Stimulated activated CD4-positive, alpha-beta T cell treated with anti-CD3 and anti-CD28 coated beads, Interleukin-15, amount 100 ng/mL, for 48 hours (primary cell): ENCODE measurements at places on chromosomes 6 and 20.

GRCh38 chr6:105121981-105122380 is 57.8 kb downstream of the POPDC3 start:
- no peak for DNase-seq

DNA sequence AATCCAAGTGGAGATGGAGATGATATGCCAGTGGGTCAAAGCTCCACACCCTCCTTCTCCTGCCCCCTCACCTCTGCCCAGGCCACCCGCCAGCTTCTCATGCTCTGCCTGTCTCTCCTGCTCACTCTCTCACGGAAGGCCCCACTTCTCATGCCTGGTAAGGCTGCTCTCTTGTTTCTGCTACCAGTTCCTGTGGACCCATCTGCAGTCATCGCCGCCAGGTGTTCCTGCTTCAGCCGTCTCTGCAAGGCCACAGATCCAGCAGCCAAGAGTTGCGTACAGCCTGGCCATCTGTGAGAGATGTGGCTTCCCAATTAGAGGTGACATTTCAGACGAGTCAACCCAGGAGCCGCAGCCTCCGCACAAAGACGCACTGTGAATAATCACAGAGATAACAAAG is 40.8 kb upstream of the NXT1 start:
- DNase-seq, result no peak

GRCh38 chr20:45433316-45433715 is 17.4 kb downstream of the PIGT start:
- no peak for DNase-seq

DNA sequence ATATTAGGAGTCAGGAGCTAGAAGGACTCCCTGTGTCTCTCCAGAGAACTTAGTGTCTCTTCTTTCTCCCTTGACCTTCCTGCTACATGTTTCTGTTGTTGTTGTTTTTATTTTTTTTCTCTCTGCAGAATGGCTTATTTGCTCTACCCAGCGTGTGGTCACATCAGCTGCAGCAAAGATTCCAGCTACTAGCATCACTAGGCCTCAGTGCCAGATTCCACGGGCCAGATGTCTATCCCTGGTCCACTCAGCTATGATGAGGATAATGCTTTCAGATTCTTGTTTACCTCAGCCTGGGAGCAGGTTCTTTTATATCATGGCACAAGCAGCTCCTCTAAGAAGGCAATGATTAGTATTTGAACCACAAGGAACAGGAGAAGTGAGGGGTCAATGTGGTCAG is 110.0 kb downstream of the PLCB1 start:
- no peak for DNase-seq

DNA sequence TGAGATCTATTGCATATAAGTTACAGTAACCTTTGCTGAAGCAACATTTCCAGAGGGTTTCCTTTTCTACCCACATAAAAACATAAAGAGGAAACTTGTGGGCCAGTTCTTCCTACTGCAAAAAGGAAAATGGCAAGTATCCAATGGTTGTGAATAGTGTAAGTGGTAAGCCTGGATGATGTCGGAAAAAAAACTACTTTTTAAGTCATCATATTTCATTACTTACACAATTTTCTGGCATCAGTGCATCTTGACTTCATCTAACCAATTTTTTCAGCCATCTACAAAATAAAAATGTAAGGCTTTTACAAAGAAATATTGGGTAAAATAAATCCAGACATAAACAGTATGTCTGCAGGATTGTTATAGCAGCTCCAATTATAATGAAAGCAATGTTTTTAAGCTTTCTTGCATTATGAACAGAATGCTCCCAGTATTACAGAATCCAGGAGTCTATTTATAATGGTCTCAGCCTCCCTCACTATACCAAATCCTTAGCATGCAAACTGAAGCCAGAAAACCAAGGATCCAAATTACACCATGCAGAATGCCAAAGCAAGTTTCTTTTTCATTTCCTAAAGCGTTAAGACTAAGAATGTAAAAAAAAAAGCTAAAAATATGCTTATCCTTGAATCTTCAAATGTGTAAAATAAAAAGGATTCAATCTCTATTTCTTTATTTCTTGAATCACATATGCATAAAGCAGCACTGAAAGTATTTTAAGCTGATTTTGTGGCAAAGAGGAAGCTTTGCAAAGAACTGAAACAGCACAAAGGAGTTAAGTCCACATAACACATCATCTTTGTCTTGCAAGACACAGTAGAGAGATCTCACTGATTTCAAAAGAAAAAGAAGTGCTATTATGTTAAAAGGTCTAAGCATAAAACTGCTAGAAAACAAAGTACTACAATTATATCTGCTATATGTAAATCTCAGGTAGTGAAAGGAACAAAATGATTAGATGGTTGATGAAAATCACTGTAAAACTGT is 126.8 kb upstream of the HMGCLL1 start:
- DNase-seq, result no peak

DNA sequence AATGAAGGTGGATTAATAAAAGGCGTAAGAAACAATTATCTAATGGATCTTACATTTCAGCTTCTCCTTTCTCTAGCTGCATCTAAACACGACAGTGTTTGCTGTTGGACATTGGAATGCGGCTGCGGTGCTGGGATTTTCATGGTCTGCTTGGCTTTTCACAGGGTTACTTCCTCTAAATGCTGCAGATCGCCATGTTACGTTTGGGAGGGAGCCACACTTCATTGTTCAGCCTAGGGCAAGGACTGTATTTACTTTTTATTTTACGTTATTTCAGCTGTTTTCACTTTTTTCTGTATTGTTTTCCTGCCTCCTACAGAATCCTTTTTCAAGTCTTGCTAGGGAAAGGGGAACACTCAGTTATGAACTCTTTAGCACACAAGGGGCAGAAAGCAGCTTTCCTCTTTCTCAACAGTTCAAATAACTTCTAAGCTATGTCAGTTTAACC is 97.9 kb upstream of the MTHFD1L start:
- DNase-seq, result no peak

- no peak for DNase-seq
Observed at GRCh38 chr6:53898026-53898795, 103.4 kb downstream of the LRRC1 start.

DNA sequence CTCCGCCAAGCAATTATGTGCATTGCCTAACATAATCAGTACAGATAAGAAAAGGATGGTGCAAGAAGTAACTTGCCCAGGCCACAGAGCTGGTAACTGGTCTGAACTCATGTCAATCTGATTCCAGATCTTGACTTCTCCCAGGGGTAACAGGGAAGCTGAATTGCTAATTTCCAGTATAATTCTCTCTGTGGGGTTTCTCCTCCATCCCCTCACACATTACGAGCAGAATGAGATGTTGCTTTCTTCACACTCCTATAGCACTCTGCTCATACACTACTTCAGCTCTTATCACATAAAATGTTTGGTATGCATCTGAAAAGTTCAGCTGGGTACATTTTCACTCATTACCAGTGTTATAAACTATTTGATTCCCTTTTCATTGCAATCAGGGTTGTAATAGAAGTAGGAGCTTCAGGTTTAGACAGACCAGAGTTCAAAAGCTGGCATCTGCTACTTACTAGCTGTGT is 24.0 kb upstream of the LRRC1 start:
- no peak for DNase-seq

- no peak for DNase-seq
Observed at GRCh38 chr20:47993035-47993755, 207.9 kb upstream of the SULF2 start.

- DNase-seq, result no peak
Observed at GRCh38 chr20:10316582-10316981, 98.0 kb downstream of the SNAP25 start.

DNA sequence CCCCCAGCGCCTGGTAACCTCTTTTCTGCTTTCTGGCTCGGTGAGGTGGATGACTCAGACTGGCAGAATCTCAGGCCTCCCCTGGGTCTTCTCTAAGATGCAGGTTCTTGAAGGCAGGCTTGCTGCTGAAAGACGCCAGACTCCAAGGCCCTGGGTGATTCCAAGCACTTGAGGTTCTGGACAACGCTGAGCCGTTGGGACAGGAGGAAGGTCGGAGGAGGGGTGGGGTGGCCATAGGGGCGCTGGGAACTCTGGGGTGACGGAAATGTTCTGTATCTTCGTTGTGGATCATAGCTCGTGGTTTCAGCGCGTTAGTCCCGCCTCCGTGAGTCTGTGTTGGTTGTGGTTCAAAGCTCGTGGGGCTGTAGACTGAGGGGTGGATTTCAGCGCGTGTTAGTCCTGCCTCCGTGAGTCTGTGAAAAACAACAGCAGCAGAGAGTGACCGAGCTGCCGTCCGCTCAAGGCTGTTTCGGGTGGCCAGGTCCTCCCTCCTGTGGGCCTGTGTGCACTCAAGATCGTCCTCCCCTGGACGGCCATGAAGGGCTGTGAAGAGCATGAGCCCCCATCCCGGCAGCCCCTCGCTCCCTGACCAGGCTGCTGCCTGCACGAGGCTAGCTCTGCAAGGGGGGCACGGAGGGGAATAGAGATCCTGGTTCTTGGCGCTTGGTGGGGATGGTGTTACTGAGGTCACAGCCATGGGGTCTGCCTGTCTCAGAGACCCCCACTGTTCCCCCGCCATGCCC is 7.7 kb downstream of the NTSR1 start:
- peak; percentile 11 for DNase-seq

DNA sequence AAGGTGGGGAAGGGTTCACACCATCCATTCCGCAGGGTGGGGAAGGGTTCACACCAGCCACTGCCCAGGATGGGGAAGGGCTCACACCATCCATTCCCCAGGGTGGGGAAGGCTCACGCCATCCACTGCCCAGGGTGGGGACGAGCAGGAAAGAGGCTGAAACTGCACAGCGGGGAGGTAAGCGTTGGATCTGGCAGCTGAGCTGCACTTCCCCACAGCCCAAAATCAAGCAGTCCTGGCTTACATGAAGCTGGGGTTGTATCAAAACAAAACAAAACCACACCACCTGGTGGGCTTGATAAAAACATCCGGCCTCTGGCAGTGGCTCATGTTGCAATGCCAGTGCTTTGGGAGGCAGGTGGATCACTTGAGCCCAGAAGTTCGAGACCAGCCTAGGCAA is 268.5 kb downstream of the TAF4 start:
- DNase-seq, result no peak

DNA sequence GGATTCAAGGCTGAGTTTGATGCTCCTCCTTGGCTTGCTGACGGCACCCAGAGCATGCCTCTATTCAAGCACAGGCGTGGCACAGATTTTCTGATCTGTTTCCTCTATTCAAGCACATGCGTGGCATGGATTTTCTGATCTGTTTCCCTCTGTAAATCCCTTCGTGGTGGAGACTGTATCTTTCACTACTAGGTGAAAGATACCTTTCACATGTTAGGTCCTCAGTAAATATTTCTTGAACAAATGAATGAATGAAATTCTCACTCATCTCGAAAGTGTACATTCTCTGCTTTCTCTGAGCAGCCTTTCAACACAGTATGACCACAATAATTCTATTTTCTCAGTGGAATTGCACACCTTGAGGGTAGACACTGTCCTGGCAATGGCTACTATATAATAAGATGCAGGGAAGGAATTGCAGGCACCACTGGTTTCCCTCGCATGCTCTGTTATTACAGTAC is 72.6 kb upstream of the F13A1 start:
- DNase-seq, result no peak

- no peak for DNase-seq
Observed at GRCh38 chr6:112253498-112253840, 898 bp downstream of the LAMA4 start.

- DNase-seq, result no peak
Observed at GRCh38 chr20:64110411-64111068, 3.2 kb upstream of the NPBWR2 start.

DNA sequence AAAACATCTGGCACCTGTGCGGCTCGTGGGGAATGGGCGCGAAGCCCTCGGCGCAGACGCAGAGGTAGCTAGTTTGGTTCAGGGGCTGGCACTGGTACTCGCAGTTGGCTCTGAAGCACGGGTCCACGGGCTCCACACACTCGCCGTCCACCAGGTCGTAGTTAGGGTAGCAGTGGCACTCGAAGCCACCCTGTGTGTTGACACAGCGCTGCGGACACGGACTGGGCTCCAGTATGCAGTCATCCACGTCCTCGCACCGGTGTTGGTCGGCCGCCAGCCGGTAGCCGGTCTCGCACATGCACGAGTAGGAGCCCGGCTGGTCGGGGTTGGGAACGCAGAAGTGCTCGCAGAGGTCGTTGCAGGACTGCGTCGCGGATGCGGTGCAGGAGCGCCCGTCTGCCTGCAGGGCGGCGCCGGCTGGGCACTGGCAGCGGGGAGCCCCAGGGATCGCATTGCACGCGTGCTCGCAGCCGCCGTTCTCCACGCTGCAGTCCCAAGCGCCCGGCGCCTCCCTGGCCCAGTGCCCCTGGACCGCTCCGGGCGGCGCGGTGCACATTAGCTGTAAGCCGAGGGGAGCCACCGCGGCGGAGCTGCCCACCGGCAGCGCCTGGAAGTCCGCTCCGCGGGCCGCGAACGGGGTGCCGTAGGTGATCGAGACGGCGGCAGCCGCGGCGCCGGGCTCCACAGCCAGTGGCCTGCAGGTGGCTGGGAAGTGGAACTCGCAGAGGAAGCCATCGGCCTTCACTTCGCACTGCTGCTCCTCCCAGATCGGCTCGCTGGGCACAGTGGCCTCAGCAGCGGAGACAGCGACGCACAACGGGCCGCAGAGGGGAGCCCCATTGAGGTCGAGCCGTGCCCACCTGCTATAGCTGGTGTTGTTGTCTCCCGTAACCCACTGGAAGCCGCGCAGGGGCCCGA is 930 bp downstream of the THBD start:
- no peak for DNase-seq

GRCh38 chr20:46894971-46895905 is 595 bp downstream of the EYA2 start:
- no peak for DNase-seq

DNA sequence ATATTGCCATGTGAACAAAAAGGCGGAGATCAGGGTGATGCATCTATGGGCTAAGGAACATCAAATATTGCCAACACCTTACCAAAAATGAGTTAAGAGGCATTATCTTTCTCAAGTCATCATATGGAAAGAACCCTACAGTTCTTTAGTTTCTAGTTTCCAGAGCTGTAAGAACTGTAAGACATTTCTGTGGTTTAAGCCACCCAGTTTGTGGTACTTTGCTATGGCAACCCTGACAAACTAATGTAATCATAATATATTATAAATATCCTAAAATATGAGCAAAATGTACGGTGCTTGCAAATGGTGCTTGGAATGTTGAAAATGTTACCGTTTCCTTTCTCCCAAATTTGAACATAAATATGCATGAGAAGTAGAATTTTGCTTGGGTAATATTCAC is 349.6 kb downstream of the PHF3 start:
- no peak for DNase-seq

GRCh38 chr20:39574061-39574460 is 611.9 kb downstream of the DHX35 start:
- DNase-seq, result no peak

GRCh38 chr6:168225471-168225911 is 94.1 kb downstream of the DACT2 start:
- no peak for DNase-seq
